ENCODE measurements at places on chromosomes 3 and 15.
A peak's percentile ranks its signal among the peaks of the same experiment; 100 is the strongest.

DNA sequence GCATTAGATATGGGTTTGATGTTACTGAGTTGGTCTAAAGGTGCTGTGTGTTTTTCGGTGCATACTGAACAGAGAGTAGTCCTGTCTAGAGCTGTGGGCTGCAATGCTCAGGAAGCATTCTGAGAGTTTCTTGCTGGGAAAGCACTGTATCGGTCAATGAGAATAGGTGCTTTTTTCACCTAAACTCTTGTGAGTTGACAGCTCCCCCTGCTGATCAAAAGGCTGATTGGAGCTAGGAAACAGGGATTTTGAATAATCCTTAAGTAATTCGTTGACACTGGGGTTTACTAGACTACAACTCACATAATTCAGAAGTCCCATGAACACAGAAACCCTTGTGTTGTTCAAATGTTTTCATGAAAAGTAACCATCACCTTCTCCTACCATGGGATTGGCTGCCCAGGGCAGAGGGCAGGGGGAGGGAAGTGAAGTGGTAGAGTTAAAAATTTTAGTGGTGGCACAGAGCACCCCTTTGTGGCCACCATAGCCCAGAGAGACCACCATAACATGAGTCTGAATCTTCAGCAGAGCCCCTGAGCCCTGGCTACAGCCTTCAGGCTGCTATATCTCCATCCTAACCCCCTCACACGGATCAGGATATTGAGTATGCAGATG is 13.0 kb upstream of the MANF start:
- peak; percentile 75 for DNase-seq

DNA sequence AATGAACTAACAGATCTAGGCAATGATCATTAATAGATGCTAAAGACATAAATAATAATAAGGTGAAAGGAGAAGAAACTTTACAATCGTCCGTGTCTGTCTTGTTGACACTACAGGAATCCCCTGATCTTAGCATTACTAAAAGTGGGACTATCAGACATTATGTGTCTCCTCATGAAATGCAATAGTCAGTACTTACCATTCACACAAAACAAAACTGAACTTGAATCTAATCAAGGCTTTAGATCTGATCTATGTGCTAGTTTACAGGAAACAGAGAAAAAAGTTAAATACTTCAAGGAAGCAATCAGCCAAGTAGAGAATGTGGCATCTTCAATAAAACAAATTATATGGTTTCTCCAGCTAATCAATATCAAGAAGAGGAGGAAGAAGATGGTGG is 73.7 kb downstream of the PIK3CB start:
- DNase-seq: no peak

- DNase-seq: no peak
These were observed 148.8 kb upstream of the GADL1 start for GRCh38 chr3:31043184-31043819.

GRCh38 chr3:43477600-43477999 is 144.2 kb downstream of the ANO10 start:
- peak; percentile 18 for DNase-seq

DNA sequence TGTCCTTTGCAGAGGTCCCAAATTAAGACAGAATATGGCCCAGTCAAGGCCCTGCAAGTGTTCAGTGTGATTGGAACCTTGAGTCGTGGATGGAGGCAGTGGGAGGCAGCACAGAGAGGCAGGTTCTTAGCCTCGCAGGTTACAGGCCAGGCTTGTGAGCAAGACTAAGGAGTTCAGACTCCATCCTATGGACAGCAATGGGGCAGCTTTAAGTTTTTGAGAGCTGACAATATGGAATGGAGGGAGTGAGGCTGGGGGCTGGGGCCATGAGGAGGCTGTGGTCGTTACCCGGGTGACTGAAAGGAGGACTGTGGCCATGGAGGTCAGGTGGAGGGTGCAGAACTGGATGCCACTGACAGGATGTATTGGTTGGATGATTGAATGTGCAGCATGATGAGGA is 74.1 kb upstream of the PRR23C start:
- DNase-seq: no peak

GRCh38 chr3:88105325-88105724 is 44.4 kb upstream of the C3orf38 start:
- no peak for DNase-seq

DNA sequence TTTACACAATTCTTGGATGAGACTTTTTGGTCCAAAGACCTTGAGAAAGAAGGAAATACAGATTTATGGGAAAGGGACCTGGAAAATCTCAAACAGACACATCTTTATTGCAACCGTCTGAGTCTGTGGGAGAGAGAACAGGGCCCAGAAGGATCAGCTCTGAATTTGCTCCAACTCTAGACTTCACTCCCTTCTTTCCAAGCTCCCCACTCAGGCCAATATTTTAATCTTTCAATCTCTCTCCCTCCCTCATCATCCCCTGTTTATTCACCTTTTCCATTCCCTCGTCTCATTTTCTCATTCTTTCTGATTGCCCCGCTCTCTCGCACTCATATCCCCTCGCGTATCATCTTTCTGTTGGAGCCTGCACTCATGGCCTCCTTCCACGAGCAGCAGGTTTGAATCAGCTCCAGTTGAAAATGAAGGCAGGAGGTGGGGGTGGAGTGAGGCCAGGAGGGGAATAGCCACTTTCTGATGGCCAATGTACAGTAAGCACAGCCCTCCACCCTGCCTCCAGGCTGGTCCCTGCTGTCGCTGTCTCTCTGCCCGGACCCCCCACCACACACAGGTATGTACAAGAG is 63.6 kb upstream of the BOC start:
- DNase-seq: no peak
